A549 treated with Mapracorat at 1 μM for 4 hours (cell line): ENCODE measurements at places on chromosomes 11 and 22. TPM values are rescaled to one million over a fixed set of nuclear protein-coding genes. Genes with fewer than 3 reads are reported as not detected.

The FSHB gene
- not detected in 5 replicates for total RNA-seq

The ADM2 gene
- 0.44 to 0.68 TPM (median 0.51 TPM) in 5 replicates for total RNA-seq

The PIWIL4 gene
- total RNA-seq = 0.19 to 0.40 TPM (median 0.29 TPM) in 5 replicates

The NTM gene
- total RNA-seq = not detected in 5 replicates

The CTSD gene
- 349 to 542 TPM (median 490 TPM) in 5 replicates for total RNA-seq

The SSTR3 gene
- total RNA-seq = not detected in 5 replicates

The LAYN gene
- 3.8 to 4.5 TPM (median 4.3 TPM) in 5 replicates for total RNA-seq

The RAB30 gene
- 6.2 to 8.1 TPM (median 6.7 TPM) in 5 replicates for total RNA-seq

The CLMP gene
- 16.3 to 24.2 TPM (median 21.4 TPM) in 5 replicates for total RNA-seq

The PGM2L1 gene
- total RNA-seq = 10.7 to 17.8 TPM (median 16.3 TPM) in 5 replicates

The ETS1 gene
- total RNA-seq = 28.6 to 36.1 TPM (median 31.2 TPM) in 5 replicates

The TRIM49 gene
- 0.09 to 0.14 TPM in 2 of 5 replicates, not detected in the others for total RNA-seq

The LGALS1 gene
- total RNA-seq = 1,243 to 1,361 TPM (median 1,330 TPM) in 5 replicates

The C22orf15 gene
- not detected in 5 replicates for total RNA-seq

The C11orf52 gene
- 0.18 to 0.28 TPM (median 0.21 TPM) in 3 of 5 replicates, not detected in the others for total RNA-seq

The GSTT2B gene
- total RNA-seq = 0.28 to 0.43 TPM (median 0.39 TPM) in 5 replicates

The XBP1 gene
- 45.5 to 55.3 TPM (median 53.9 TPM) in 5 replicates for total RNA-seq

The IRF7 gene
- 5.0 to 7.9 TPM (median 6.0 TPM) in 5 replicates for total RNA-seq

The CAVIN3 gene
- total RNA-seq = 25.3 to 34.4 TPM (median 28.6 TPM) in 5 replicates

The P2RY2 gene
- total RNA-seq = 8.6 to 13.0 TPM (median 11.6 TPM) in 5 replicates

The C11orf86 gene
- 44.1 to 80.8 TPM (median 70.7 TPM) in 5 replicates for total RNA-seq

The TNNT3 gene
- 0.24 TPM in 1 of 5 replicates, not detected in the others for total RNA-seq

The HTR3B gene
- not detected in 5 replicates for total RNA-seq

The MUC15 gene
- total RNA-seq = not detected in 5 replicates

The TPBGL gene
- total RNA-seq = 0.08 to 0.27 TPM (median 0.17 TPM) in 5 replicates

The ASCL2 gene
- 0.09 TPM in 1 of 5 replicates, not detected in the others for total RNA-seq
